GM18507 (cell line): ENCODE measurements at places on chromosomes 7 and 10.

- no peak for DNase-seq
Measured at GRCh38 chr10:77907900-77908717, 18.4 kb downstream of the DLG5 start.

DNA sequence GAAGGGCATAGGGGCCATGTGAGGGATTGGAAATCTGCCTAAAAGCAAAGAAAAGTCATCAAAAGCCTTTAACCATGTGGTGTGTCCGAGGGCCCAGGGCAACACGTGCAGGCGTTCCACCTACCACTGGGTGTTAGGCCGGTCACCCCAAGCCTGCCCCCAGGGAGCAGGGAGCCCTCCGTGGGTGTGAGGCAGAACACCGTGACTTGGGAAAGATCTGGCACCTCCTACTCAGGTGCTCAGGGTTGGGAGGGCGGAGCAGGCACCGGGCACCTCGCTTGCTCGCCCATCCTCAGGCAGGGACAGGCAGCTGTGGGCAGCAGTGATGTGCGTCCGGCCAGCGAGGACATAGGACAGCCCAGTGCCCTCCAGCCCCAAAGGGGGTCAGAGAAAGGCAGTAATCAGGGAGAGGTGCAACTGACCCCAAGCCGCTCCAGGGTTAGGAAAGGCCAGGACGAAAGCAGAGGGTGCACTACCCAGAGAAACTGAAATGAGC is 80.7 kb upstream of the CHST15 start:
- DNase-seq, result no peak

DNA sequence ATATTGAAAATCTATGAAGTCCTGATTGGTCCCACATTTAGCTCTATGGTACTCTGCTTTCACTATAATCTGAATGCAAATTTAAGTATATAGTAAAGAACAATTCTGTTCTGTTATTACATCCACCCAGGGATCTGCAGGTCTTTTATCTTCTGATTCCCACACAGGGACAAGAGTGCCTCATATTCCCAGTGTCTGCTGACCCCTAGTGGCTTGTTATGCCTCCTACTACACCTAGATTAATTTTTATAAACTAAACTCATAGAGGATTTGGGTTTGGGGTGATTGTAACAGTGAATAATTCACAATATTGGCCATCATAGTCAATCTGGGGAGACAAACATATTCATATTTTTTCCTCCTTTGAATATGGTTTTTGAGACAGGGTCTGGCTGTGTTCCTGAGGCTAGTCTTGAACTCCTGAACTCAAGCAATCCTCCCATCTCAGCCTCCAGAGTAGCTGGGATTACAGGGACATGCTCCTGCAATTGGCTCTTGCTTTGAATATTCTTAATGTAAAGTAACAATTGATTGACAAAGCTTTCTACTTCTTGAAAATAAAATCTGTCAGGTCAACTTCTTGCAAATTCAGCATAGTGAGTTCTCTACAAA is 282.1 kb downstream of the KCND2 start:
- DNase-seq, result no peak

- no peak for DNase-seq
Measured at GRCh38 chr7:2826771-2827170, 17.3 kb downstream of the GNA12 start.

DNA sequence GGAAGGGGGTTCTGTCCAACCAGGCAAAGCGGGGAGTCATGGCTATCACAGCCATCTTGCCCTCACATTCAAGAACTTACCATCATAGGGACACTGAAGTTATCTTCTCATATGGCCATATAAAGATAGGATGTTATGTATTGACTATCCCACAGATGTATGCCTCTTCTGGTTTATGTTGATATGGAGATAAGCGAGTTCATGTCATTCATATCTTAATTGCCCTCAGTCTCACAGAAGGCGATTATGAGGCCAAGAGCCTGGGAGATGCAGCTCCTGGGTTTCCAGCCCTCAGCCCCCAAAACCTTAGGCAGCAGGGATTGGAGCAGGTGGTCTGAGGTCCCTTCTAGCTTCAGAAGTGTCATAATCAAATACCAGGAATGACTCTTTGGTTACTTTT is 8.5 kb upstream of the ANKRD61 start:
- DNase-seq, result no peak

GRCh38 chr10:15829495-15829894 is 30.8 kb downstream of the MINDY3 start:
- no peak for DNase-seq

- no peak for DNase-seq
Measured at GRCh38 chr7:133688483-133689239, 435.8 kb downstream of the EXOC4 start.

DNA sequence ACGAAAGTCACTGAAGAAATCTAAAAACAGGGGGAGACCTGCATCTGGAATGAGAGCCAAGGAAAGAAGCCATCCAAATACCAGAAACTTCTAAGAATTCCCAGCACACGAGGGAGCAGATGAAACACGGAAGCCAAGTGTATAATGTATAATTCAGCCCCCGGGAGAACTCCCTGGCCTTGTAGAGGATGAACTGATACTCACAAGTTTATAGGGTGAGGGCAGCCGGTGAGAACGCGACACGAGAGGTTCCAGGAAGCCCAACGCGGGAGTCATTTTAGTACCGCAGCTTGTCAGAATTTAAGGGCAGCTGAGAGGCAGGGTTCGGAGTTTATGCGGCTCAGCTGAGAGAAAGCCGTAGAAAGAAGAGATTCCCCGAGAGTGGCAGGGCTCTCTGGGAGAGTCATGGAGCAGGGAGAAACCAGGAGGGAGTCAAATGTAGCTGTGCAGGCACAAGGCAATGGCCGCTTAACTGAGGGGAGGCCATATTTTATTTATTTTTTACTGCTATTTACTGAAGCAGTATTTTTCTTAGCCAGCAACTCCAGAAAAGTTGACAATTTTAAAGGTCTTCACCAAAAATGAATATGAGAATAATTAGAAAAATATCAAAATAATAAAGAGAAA is 164.0 kb downstream of the NPSR1 start:
- DNase-seq, result no peak

GRCh38 chr7:40356871-40357709 is 222.3 kb downstream of the SUGCT start:
- no peak for DNase-seq

GRCh38 chr10:14553448-14553847 is 221.2 kb downstream of the FAM107B start:
- DNase-seq, result no peak

DNA sequence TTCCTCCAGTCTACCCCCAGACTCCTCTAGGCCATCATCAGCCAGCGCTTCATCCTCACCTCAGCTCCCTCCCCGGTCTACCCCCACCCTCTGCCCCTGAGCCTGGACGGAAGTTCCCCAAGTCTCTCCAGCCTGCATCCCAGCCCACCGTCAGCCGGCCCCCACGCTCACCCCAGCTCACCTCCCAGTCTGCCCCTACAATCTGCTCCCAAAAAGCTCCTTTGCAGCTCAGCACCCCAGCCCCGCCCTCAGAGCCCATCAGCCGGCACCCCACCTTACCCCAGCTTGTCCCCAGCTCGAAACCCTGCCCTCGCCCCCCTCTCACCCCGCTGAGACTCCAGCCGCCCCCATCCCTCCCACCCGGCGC is 322 bp upstream of the RAMP3 start:
- no peak for DNase-seq

DNA sequence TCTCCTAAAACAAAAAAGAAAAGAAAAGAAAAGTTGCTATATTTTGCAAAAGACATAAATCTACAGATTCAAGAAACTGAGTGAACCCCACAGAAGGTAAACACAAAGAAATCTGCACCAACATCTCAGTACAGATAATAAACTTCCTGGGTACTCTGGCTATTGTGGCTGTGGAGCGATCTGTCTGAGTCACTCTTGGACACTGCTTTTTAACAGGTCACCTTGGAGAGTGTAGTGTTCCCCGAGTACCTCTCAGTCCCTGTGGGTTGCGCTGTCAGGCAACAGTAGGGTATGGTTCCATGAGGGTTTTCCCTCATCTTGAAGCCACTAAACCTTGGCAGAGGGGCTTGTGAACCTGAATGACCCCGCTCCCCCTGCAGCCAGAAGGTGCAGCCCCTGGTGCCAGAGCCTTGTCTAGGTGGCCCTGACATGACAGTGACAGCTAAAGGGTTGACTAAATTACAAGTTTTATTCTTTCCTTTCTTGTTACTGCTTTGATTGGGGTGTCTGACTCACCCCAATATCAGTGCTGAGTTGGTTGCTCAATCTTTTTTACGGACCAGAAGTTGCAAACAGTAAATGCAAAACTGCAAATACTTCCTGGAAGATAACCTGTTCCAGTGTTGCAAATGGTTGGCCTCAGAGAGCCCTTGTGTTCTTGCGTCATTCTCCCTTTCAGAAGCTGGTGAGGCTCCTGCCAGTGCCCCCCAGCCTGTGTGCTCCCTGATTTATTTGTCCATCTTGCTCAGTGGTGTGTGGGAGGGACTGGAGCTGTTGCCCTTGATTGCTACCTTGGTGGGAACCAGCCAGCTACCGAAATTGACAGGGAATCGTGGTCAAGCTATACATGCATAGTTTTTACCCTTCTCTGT is 30.6 kb downstream of the POR start:
- no peak for DNase-seq

DNA sequence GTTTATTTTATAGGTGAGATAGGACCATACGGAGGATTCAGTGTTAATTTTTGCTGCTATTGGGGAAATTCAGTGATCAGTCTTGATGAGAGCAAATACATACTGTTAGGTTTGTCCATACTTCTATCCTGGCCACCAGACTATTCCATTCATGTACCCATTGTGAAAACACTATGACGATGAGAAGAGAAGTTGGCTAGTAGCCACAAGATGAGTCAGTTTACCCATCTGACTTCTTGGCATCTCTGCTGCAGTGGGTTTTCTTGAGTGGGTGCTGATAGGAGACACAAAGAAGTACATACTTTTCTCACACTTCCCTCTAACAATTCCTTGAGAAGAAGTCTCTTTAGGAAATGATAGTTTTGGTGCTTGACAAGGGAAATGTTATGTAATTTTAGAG is 133.1 kb downstream of the TFPI2 start:
- no peak for DNase-seq

GRCh38 chr7:103637094-103637493 is 191.1 kb upstream of the SLC26A5 start:
- no peak for DNase-seq

DNA sequence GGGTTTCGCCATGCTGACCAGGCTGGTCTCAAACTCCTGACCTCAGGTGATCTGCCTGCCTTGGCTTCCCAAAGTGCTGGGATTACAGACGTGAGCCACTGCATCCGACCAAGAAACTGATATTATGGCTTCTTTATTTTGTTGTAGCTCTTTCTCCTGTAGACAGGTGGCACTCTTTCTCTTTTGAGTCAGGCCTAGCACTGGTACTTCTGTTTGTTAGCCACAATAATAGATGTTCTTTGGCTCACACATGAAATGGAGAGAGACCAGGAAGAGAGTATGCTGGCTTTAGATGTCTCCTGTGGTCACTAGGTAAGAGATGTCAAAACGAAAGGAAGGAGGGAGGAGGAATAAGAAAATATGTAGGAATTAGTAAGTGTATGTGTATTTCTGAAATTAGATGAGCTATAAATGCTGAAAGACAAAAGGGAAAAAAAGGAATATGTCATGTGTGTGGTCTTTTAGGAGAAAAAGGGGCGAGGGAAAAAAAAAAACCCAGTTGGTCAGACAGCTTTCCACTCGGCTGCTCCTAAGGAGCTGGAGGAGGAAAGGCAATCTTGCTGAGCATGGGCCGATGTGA is 78.7 kb downstream of the CLEC2L start:
- DNase-seq, result no peak

DNA sequence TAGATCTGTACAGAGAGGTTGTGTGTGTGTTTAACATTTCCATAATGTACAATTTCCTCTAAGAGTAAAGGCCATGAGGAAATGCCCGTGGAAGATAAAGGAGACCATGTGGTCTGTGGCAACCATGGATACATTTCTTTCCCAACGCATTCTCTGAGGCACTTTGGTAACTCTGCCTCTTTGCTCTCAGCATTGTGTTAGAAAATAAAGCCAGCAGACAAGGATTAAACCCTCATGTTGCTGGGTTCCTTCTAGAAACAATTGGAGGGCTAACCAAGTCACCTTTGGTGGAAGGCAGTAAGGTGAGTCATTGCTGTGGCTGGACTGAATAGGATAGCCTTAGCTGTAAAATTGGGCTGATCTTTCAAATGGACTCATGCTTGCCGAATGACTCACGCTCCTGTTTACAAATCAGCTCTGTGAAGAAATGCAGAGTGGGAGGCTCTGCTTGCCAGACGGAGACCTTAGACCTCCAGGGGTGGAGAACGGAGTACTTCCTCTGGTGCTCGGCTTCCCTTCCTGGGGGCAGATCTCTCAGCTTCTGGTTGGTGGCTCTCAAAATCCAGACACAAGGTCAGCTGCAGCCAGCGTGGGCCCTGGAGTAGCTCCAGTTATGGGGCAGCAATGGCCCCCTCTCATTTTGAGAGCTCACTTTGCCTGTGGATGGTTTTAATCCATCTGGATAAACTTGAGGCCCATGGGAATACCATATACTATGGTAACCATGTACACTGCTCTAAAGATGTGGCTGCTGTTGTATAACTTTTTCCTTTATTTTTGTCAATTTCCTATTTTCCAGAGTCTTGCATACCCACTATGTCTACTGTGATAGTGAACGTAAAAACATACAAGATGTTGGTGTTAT is 137.3 kb downstream of the TCF7L2 start:
- DNase-seq, result no peak

- DNase-seq, result no peak
Measured at GRCh38 chr7:33559324-33559710, 346.0 kb upstream of the BMPER start.

GRCh38 chr10:48926764-48927540 is 12.7 kb downstream of the LRRC18 start:
- no peak for DNase-seq
